ENCODE measurements at places on chromosomes 1 and 21.

GRCh38 chr1:165871311-165872067, 44.1 kb downstream of the UCK2 start:
- DNase-seq: no peak

DNA sequence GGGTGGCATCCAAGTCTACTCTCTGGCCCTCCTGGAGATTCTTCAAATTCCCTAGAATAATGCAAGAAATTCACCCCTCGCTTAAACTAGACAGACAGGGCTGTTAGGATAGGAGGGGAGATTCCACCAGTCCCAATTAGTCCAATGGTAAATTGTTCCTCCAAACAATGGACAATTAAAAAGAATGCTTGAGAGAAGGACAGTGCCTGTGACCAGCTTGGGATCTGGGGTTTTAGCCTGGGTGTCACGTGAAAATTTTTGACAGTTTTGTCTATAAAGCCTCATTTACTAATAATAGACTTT, 177.7 kb upstream of the RAB4A start:
- DNase-seq: no peak

DNA sequence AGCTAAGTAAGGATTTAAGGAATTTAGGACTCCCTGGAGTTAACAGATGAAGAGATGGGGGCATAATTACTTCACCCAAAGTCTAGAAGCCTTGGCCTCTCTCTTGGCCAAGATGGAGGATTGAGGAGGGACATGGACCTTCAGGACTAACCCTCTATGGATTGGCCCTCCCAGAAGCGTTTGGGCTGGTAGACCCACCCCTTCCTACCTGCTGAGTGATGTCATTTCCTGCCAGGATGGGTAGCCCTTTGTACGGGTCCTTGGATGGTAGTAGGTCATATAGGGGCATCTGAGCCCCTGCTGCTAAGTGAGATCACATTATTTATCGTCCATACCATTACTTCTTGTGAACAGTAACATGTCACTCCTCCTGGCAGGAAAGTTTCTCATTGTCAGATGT, 17.7 kb downstream of the LURAP1 start:
- no peak for DNase-seq

GRCh38 chr1:212525479-212526110, 83.0 kb upstream of the ATF3 start:
- no peak for DNase-seq

GRCh38 chr1:75770761-75771160, 15.3 kb upstream of the RABGGTB start:
- no peak for DNase-seq

- DNase-seq: no peak
These were observed 127.2 kb downstream of the ZSCAN20 start for GRCh38 chr1:33599516-33600115.

DNA sequence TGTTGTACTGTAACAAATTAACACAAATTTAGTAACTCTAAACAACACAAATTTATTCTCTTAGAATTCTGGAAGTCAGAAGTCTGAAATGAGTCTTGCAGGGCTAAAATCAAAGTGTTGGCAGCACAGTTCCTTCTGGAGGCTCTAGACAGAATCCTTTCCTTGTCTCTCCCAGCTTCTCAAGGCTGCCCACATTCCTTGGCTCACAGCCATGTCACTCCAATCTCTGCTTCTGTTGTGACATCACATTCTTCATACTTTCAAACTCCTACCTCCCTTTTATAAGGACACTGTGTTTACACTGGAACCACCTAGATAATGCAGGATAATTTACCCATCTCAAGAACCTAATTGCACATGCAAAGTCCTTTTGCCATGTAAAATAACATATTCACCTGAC, 225.0 kb upstream of the PRMT6 start:
- DNase-seq: no peak

GRCh38 chr1:200969726-200970561, 53.6 kb downstream of the KIF21B start:
- DNase-seq: no peak

GRCh38 chr1:44217809-44218410, 4.6 kb downstream of the DMAP1 start:
- peak; percentile 62 for DNase-seq

DNA sequence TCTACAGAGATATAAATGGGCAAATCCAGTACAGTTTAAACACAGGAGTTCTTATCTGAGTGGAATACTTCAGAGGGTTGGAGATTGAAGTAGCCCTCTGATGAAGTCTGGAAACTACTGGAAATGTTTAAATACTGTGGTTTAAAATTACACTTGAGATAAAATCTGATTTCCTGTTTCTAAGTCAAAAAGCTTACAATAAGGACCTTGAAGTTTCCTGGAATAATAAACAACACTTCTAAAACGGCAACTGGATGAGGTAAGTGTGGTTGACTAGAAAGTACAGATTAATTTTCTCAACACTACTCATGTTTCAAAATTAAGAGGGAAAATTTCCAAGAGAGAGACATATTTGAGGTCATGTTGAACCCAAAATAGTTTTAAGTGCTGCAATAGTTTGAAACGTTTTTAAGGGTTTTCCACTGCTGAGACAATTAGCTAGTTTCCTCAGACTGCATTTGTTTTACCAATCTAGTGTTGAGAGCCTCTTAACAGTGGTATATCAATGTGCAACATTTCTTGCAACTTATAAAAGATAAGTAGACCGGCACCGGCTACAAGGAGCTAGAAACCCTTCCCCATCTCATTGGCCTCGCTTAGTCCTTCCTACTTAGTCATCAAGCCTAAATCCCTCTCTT, 27.4 kb downstream of the KCNA3 start:
- DNase-seq: no peak

- no peak for DNase-seq
These were observed 43.5 kb downstream of the FBXO2 start for GRCh38 chr1:11610629-11611180.

Data from stimulated activated CD4-positive, alpha-beta T cell treated with anti-CD3 and anti-CD28 coated beads, Interleukin-1b, Interleukin-23, amount 100 ng/mL, for 1 hour (primary cell).